NCI-H774 (cell line): ENCODE measurements at places on chromosomes 6 and 20.

GRCh38 chr6:4603856-4604369, 172.3 kb upstream of the CDYL start:
- no peak for DNase-seq

DNA sequence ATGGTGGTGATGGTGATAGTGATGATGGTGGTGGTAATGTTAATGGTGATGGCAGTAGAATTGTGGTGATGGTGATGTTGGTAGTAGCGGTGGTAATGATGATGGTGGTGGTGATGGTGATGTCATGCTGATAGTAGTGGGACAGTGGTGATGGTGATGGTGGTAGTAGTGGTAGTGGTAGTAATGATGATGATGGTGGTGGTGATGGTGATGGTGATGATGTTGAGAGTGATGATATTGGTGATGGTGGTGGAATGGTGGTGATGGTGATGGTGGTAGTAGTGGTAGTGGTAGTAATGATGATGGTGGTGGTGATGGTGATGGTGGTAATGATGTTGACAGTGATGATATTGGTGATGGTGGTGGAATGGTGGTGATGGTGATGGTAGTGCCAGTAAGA, 128.8 kb downstream of the LPA start:
- DNase-seq = no peak

GRCh38 chr6:163834226-163834970, 419.9 kb downstream of the QKI start:
- no peak for DNase-seq

GRCh38 chr6:166173281-166173951, 5.8 kb upstream of the TBXT start:
- DNase-seq = peak; percentile 88

GRCh38 chr20:33908336-33908735, 85.4 kb upstream of the RALY start:
- no peak for DNase-seq

- DNase-seq = no peak
These were observed 40.2 kb upstream of the TRAM2 start for GRCh38 chr6:52617087-52617486.

DNA sequence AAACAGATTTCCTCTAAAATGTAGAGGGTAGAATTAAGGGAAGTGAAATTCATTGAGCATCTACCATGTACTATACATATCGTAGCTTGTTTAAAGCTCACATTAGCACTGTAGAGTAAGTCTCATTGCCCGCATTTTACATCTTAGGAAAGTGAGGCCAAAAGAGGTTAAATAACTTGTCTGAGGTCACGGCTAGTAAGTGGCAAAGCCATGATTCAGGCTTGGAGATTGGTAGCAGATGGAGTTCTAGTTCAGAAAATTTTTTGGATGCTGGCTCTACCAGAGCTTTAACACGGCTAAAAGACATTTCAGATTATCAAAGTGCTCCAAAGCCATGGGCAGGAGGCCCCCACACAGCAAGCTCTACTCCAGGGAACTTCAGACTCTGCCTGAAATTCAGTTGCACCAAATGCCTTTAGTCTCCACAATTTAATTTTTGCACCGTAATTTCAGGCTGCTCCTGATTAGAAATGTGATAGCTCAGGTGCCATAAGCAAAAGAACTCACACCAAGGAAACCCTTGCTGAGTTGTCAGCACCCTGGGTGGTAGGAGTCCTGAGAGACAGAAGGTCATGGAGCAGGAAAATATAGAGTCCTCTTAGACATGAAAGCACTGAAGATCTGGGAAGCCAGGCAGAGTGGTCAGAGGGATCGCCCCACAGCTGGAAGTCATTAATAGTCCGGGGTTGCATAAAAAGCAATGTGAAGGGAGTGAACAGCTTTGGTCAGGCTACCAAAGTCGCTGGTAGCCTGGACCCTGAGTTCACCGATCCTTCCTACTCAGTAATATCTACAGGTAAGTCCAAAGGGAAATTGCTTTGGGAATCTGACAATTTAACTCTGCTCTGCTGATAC, 55.2 kb upstream of the ASIP start:
- no peak for DNase-seq

- no peak for DNase-seq
These were observed 28.2 kb upstream of the KCNB1 start for GRCh38 chr20:49510562-49511122.

GRCh38 chr6:34855463-34855862, 32.4 kb downstream of the TAF11 start:
- DNase-seq = no peak

- DNase-seq = no peak
These were observed 841.4 kb upstream of the MAP3K7 start for GRCh38 chr6:91428296-91428695.

DNA sequence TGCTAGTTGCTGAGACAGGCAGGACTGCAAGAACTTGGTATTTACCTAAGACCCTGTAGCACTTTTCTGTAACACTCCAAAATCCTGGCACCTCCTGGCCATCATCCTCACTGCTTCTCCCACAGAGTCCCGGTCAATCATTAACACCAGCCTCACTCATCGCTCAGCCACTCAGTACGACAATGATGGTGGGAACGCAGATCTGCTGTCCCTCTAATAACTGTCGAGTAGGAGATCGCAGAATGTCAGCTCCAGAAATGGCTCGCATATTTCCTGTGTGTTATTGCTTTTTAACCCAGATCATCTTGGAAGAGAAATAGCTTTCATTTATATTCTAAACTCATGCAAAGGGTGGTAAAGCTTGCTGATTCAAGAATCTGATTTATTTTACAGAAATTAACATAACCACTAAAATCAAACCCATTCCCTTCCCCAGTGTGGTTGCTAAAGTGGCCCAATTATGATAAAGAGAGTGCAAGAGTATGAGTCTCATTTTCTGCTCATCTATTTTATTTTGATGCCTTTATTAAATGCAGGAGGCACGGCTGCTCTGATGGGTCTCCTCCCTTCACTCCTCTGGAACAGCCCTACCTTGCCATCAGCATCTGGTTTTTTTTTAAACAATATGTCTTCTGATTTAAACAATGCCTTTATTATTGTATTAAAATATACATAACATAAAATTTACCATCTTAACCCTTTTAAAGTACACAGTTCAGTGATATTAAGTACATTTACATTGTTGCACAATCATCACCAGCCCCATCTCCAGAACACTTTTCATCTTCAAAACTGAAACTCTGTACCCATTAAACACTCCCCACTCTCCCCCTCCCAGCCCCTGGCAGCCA, 28.3 kb upstream of the GGTLC1 start:
- DNase-seq = no peak

GRCh38 chr6:46320505-46320904, 149.7 kb upstream of the ENPP5 start:
- DNase-seq = no peak

GRCh38 chr6:10460096-10460495, 45.2 kb upstream of the TFAP2A start:
- no peak for DNase-seq

DNA sequence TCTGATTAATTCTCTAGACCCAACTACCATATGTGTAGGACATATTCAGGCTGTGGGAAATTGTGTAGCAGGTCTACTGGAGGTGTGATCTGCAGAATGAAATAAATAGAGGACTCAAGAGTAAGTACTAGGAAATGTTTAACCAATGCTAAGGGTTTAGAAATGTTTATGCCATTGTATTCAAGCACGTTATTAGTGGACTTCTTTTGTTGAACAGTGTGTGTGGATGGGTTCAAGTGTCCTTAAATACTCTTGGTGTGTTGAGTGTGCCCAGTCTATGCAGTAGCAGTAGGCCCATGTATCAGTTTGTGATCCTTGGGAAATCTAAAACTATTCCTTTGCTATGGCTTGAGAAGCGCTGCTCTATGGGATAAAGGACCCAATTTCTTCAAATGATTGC, 112.1 kb downstream of the FARS2 start:
- DNase-seq = no peak

DNA sequence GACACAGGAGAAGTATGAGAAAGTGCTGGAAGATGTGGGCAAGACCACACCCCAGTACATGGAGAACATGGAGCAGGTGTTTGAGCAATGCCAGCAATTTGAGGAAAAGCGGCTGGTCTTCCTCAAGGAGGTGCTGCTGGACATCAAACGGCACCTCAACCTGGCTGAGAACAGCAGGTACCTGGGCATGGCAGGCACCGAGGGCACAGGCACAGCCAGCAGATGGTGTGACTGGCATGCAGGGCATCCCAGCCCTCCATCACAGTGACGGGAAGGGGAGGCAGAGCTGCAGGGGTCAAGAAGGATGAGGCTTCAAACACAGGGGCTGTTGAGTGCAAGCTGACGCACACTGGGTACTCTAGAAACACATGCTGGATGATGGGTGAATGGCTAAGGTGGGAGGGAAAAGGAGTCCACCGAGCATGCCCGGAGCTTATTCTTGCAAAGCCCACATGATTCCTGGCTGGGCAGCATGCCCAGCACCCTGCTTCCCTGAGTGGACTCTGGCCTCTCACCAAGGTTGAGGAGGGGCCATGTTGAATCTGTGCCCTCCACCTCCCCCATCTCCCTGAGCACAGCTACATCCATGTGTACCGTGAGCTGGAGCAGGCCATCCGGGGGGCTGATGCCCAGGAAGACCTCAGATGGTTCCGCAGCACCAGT, 26.3 kb downstream of the SPDEF start:
- no peak for DNase-seq
